ENCODE measurements at places on chromosomes 2 and 18. TPM values are rescaled to one million over a fixed set of nuclear protein-coding genes. Genes with fewer than 3 reads are reported as not detected.

PLB1 gene
- total RNA-seq: 1.5 TPM

FZD7 gene
- 6.2 TPM for total RNA-seq

MYO5B gene
- 8.9 TPM for total RNA-seq

TNFRSF11A gene
- 11.8 TPM for total RNA-seq

OBSL1 gene
- total RNA-seq: 22.3 TPM

ALPP gene
- total RNA-seq: 5.3 TPM

TMEM178A gene
- 0.29 TPM for total RNA-seq

POTEJ gene
- not detected for total RNA-seq

SOX11 gene
- not detected for total RNA-seq

GALNT13 gene
- 10.7 TPM for total RNA-seq

All from A549 treated with GW870086 at 1 μM for 4 hours (cell line).